ENCODE measurements at places on chromosomes 16 and 17. TPM values are rescaled to one million over a fixed set of nuclear protein-coding genes. Genes with fewer than 3 reads are reported as not detected.
A peak's percentile ranks its signal among the peaks of the same experiment; 100 is the strongest.

- no peak overlapping the region for H3K27ac ChIP-seq
- no peaks in the 10 kb centered on the region for H3K36me3 ChIP-seq
These were observed 488.5 kb upstream of the SOX9 start for GRCh38 chr17:71632328-71632727.

Gene STAC2
- total RNA-seq: 0.37 TPM

Gene GPR179
- total RNA-seq: 0.09 TPM

DNA sequence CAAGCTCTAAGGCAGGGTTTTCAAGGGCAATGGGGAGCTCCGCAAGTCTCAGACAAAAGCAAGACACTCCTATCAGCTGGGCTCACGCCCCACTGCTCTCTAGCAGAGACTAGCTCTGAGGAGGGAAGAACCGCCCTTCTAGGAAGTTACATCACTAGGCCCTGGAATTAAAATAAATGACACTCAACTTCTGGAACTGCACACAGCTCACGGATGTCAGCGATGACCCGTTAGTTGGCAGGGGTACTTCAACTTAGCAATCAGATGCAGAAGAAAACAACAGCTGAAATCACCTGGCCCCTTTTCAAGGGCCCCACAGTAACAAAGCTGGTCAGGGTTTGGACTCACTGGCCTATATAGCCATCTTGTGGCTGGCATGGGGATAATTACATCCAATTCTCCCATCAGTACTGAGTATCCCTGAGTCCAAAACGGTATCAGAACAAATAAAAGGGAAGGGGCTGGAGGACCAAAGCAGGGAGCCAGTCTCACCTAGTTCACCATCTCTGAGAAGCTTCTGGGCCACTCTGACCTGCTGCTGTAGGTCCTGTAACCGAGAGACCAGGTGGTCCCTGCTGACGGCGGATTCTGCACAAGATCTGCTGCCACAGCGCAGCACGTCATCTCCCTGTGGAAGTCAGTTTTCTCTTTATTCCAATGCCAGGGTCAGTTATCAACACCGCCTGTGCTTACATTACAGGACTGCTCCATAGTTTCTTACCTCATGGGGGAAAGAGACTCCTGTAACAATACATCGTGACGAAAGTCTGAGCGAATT, 22.2 kb downstream of the SERPINF1 start:
- H3K27me3 ChIP-seq: no peaks in the 10 kb centered on the region
- H3K27ac ChIP-seq: peak overlapping the region; percentile 93
- peaks cover 78% of the 10 kb centered on the region for H3K4me1 ChIP-seq
- no peak overlapping the region for H3K4me3 ChIP-seq

DNA sequence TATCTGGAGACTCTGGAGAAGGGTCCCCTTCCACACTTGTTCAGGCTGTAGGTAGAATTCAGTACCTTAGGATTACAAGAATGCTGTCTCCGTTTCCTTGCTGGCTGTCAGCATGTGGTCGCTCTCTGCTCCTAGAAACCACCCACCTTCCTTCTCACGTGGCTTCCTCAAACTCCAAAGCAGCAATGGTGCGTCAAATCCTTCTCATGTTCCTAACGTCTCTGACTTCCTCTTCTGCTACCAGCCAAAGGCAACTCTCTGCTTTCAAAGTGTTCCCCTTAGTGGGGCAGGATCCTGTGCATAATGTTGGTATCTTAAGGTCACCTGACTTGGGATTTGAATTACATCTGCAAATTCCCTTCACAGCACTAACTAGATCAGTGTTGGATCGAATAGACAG, 30.9 kb upstream of the DYNLRB2 start:
- no peaks in the 10 kb centered on the region for H3K36me3 ChIP-seq
- H3K4me3 ChIP-seq: no peak overlapping the region
- H3K27me3 ChIP-seq: peaks cover 33% of the 10 kb centered on the region

Gene PRDM7
- not detected for total RNA-seq

DNA sequence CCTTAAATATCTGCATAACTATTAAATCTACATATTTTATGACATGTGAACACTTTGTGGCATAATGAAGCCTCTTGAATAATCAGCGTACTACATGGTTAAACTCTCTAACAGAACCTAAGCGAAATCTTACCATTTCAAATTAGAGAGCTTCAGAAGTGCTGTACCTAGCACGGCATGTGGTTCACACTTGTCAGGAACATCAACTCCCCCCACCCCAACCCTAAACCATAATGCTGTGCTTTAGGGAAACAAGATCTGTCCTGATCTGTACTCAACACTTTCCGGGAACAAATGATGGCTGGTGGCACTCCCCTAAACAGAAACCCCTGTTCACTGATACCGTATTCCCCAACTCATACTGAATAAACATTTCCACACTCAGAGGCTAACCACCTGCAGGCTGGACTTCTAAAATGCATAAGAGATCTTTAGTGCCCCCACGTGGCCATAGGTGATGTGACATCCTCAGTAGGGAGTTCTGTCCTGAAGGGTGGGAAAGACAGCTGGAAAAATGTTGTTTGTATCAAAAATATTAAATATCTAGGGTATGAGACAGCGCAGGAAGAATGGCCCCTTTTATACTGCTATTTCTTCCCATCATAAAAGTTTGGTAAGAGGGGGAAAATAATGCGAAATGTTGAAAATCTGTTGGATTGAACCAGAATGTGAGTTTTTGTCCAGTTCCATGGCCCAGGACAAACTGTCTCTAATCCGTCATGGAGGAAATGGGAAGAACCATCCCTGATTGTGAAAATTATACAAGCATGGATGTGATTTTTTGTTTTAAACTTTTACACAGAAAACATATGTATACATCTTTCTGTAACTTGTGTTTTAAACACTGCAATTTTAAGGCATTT, 88.6 kb downstream of the USP31 start:
- no peak overlapping the region for H3K4me3 ChIP-seq
- no peak overlapping the region for H3K27ac ChIP-seq
- no peaks in the 10 kb centered on the region for H3K27me3 ChIP-seq
- peak; percentile 71 for DNase-seq

Gene FBF1
- 2.3 TPM for total RNA-seq

- DNase-seq: no peak
- H3K4me1 ChIP-seq: peaks cover 19% of the 10 kb centered on the region
- H3K36me3 ChIP-seq: no peaks in the 10 kb centered on the region
- peaks cover 56% of the 10 kb centered on the region for H3K27me3 ChIP-seq
- H3K4me3 ChIP-seq: no peak overlapping the region
- no peak overlapping the region for H3K27ac ChIP-seq
These were observed 4.0 kb downstream of the SRCIN1 start for GRCh38 chr17:38601539-38602351.

GRCh38 chr17:1153795-1154546, 25.8 kb downstream of the ABR start:
- no peak overlapping the region for H3K4me3 ChIP-seq
- H3K27me3 ChIP-seq: no peaks in the 10 kb centered on the region
- DNase-seq: peak; percentile 64

Gene PRR11
- total RNA-seq: 1.0 TPM

Gene ANKFY1
- 18.7 TPM for total RNA-seq

Gene ABCA8
- total RNA-seq: 52.5 TPM

Gene SOST
- total RNA-seq: not detected

DNA sequence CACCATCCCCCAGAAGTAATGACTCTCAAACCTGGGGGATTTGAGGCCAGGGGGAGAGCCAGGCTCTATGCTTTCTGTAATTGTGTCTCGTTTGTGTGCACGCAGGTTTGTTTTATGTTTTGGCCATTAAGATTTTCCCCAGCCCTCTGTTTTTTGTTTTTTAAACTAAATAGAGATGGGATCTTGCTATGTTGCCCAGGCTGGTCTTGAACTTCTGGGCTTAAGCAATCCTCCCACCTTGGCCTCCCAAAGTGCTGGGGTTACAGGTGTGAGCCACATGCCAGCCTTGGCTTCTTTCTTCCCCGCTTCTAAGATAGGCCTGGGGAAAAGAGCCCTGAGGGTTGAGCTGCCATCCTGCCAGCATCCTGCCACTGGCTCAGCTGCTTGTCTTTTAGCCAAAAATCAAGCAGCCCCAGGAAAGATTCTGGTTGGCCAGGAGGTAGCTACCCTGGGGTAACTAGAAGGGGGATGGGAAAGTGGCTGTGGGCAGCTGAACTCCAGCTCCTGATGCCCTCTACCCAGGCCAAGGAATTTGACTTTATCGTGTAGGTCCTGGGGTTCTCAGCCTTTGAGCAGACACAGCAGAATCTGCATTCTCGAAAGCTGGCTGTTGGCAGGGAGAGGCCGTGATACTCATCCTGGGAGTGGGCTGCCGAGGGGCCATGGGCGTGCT, 18.4 kb downstream of the KDM8 start:
- peaks cover 26% of the 10 kb centered on the region for H3K4me1 ChIP-seq
- DNase-seq: no peak
- H3K4me3 ChIP-seq: no peak overlapping the region

DNA sequence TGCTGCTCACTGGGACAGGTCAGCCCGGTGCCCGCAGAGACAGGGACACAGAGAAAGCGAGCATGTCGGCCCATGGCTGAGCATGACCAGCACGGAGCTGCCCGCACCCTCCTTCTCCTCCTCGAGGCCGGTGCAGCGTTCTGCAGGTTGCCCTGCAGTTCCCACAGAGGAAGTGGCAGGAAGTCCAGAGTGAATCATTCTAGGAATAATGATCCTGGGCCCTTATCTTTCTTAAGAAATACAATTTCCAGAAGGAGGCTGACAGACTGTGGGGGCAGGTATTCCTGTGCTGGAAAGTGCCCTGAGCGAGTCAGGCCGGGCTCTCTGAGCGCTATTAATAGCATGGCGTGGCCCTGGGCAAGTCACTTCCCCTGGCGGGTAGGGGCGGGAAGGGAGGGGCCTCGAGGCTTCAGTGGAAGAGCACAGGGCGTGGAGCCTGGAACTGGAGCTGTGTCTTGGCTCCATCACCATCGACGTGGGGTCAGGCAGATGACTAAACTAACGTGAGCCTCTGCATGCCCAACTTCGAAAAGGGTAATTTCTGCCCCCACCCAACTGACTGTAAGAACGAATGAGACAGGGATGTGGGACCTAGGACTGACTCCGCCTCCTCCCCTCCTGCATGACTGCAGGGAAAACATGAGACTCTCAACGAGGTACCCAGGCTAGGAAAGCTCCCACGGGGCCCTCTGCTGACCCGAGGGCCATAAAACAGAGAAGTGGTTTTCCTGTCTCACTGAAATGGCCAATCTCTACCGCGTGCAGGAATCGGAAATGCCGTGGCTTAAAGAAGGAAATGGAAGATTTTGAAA, 9.8 kb downstream of the TMEM204 start:
- H3K27me3 ChIP-seq: no peaks in the 10 kb centered on the region
- peak overlapping the region; percentile 89 for H3K27ac ChIP-seq
- H3K4me1 ChIP-seq: peaks cover 93% of the 10 kb centered on the region
- H3K4me3 ChIP-seq: no peak overlapping the region
- H3K36me3 ChIP-seq: peaks cover 4% of the 10 kb centered on the region

Gene ABCA6
- total RNA-seq: 15.4 TPM

Gene ZNF747
- 9.6 TPM for total RNA-seq

DNA sequence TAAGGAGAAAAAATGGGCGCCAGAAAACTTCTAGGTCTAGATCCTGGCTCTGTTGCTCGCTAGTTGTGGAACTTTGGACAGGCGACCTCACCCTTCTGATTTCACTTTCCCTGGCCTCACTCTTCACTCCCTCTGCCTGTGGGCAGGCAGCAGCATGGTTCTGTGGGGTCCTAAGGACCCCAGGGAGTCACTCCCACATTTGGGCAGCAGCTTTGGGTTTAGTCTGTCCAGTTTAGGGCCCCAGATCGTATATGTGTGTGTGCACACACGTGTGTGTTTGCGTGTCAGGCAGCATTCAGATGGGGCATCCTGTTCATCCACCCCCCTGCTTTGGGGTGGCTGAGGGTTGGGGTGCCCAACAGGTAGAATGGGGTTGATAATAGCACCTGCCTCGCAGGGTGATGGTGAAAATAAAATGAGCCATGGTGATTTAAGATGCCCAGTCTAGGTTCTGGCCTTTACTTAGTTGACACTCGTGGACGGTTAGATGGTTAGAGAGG, 102.2 kb downstream of the RAB11FIP4 start:
- peaks cover 74% of the 10 kb centered on the region for H3K4me1 ChIP-seq
- no peak overlapping the region for H3K27ac ChIP-seq
- H3K4me3 ChIP-seq: no peak overlapping the region
- H3K36me3 ChIP-seq: no peaks in the 10 kb centered on the region

GRCh38 chr17:6948562-6948961, 47.3 kb upstream of the ALOX12 start:
- no peaks in the 10 kb centered on the region for H3K27me3 ChIP-seq
- no peaks in the 10 kb centered on the region for H3K36me3 ChIP-seq
- H3K4me3 ChIP-seq: no peak overlapping the region

GRCh38 chr17:40515491-40516041, 14.1 kb upstream of the TNS4 start:
- peak overlapping the region; percentile 26 for H3K27ac ChIP-seq
- no peaks in the 10 kb centered on the region for H3K27me3 ChIP-seq
- H3K36me3 ChIP-seq: no peaks in the 10 kb centered on the region
- H3K4me3 ChIP-seq: no peak overlapping the region
- H3K4me1 ChIP-seq: peaks cover 14% of the 10 kb centered on the region

DNA sequence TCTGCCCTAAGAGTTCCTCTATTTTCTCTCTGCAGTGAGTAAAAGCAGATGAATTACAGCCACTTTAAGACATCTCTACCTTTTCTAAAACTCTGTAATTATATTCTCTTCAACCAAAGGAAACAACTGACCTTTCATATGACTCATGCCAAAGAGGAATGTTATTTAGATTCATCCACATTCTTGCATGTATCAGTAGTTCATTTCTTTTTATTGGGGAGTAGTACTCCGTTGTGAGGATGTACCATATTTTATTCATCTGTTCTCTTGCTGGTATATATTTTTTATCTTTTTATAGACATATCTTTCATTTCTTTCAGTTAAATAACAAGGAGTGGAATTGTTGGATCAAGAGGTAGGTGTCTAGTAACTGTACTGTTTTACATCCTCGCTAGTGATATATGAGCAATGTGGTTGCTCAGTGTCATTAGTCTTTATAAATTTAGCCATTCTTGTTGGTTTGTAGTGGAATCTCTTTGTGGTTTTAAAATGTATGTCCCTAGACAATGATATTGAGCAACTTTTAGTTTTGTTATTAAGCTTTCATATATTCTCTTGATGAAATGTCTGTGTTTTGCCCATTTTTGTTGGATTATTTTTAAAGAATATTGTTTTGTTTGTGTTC, 7.8 kb upstream of the MYH8 start:
- DNase-seq: no peak
- no peak overlapping the region for H3K27ac ChIP-seq
- H3K36me3 ChIP-seq: no peaks in the 10 kb centered on the region

DNA sequence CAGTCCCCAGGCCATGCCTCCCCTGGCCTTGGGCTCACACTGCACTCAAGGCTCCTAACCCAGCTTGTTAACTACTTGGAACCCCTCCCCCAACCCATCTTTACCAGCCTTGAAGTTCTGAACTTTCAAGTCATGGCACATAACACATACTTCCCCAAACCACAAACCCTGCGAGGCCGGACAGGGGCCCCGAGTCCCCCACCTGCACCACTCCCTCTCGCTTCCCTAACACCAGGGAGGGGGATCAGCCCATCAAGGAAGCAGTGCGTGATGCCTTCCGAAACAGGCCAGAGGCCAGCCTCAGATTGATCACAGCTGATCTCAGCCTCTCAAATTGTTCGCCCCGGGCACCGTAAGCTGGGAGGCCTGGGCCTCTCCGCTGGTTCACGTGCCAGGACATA, 3.0 kb upstream of the NLRC3 start:
- peaks cover 7% of the 10 kb centered on the region for H3K36me3 ChIP-seq
- DNase-seq: no peak
- H3K4me3 ChIP-seq: no peak overlapping the region
- no peak overlapping the region for H3K27ac ChIP-seq
- no peaks in the 10 kb centered on the region for H3K27me3 ChIP-seq

- DNase-seq: no peak
- no peaks in the 10 kb centered on the region for H3K36me3 ChIP-seq
- no peaks in the 10 kb centered on the region for H3K27me3 ChIP-seq
- H3K4me1 ChIP-seq: no peaks in the 10 kb centered on the region
- no peak overlapping the region for H3K4me3 ChIP-seq
These were observed 144.4 kb upstream of the ZFHX3 start for GRCh38 chr16:73192232-73192894.
